ENCODE measurements at places on chromosomes 5 and 9.

DNA sequence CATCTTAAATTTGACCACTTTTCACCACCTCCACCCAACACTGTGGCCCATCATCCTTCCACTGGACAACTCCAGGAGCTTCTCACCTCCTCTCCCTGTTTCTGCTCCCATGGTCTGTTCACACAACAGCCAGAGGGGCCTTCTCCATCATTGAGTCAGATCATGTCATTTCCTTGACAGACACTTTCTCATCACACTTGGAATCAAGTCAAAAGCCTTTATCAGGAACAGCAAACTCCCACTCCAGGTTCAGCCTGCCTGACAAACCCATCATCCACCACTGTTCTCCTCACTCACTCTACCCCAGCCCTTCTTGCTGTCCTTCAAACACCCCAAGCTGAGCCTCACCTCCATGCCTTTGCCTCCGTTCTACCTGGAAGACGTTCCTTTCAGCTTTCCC lies 78.4 kb upstream of the ADRA1B start:
- DNase-seq, result no peak

DNA sequence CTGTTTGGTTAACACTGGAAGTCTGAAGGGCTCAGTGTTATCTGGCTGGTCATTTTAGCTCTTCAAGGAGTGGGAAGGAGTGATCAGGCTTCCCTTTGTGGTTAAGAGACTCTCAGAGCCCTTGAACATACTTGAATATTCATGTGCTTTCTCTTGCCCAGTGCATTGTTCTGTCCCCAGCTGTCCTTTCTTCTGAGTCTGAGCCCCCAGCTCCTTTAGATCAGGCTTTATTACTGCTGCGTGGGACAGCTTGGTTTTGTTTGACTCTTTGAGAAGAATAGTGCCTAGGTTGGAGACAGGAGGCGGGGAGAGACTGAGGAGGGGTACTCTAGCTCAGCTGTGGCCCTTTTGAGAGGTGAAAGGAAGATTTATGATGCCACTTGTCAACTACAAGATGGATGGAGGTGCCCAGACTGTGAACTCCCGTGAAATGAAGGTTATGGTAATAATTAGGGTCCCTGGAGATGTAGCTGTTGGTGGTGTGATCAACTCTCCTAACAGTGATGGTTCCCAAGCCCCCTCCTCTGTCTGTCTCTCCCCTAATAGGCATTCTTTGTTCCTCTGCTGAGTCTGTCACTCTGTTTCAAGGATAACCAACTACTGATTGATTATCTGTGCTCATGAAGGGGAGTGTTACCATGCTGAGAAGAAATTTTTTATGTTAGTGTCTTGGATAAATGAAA lies 83.1 kb upstream of the GLRA1 start:
- no peak for DNase-seq

- no peak for DNase-seq
Observed at GRCh38 chr5:55634866-55635265, 77.3 kb downstream of the SLC38A9 start.

DNA sequence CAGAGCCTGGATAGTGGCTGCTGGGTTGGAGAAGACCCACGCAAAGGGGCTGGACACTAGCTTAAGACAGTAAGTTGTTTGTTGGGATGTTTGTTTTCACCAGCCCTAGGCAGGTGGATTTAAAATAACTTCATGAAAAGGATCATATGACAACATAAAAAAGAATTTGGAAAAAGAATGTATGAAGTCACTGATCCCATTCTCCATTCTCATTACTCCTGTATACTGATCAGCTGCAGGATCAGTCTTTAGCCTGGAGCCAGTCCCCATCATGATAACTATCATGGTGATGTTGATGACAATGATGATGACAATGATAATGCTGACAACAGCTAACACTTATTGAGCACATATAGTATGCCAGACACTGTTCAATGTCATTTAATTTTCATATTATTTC lies 92.1 kb upstream of the IFNE start:
- DNase-seq, result no peak

- DNase-seq, result no peak
Observed at GRCh38 chr5:62340392-62340791, 34.4 kb downstream of the KIF2A start.

- no peak for DNase-seq
Observed at GRCh38 chr5:151611127-151611775, 20.1 kb upstream of the FAT2 start.

DNA sequence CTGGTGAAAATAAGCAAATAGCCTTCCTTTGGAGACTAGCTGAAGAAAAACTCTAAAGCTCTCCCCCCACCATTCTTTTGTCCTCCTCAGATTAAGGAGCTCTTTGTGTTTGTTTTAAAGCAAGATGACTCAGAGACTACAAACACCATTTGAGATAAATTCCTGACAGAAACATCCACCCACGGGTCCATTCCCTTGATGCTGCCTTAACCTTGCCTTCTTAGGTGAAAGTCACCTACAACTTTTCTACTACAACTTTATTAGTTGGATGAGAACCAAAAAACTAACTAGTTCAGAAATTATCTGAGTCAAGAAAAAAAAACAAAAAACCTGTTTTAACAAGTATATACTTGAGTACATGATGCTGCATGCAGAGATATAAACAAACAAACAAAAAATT lies 831.1 kb downstream of the NR2F1-AS1 start:
- DNase-seq, result no peak

DNA sequence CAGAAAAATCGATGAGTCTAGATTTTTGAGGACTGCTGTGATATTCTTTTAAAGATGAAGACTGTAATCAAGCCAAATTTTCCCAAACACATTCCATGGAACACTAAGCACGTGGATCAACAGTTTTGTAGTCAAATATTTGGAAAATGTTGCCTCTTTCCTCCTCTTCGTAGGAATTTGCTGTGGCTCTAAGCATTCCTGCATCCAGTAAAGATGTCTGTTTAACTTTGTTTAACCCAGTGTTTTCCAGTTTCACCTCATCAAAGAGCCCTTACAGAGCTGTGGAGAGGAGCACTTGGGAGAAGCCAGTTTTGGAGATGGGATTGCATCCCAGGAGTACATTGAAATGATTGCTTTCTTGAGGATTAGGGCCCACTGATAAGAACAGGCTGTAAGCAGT lies 58.9 kb downstream of the INSYN2B start:
- no peak for DNase-seq

GRCh38 chr5:157100140-157100679 lies 8.6 kb downstream of the HAVCR2 start:
- no peak for DNase-seq

- no peak for DNase-seq
Observed at GRCh38 chr9:33942471-33943083, 106.1 kb downstream of the UBAP2 start.

GRCh38 chr9:7976856-7977255 lies 177.3 kb upstream of the DMAC1 start:
- DNase-seq, result no peak

DNA sequence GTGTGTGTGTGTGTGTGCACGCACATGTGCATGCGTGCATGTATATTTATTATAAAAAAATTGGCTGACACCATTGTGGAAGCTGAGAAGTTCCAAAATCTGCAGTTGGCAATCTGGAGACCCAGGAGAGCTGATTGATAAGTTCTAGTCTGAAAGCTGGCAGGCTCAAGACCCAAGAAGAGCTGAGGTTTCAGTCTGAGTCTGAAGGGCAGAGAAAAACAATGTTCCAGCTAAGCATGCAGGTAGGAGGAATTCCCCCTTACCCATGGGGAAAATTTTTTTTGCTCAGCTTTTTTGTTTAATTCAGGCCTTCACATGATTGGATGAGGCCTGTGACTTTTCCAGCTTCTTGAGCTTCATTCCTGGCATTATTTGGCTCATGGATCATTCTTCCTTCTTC lies 31.2 kb upstream of the ACTBL2 start:
- no peak for DNase-seq

DNA sequence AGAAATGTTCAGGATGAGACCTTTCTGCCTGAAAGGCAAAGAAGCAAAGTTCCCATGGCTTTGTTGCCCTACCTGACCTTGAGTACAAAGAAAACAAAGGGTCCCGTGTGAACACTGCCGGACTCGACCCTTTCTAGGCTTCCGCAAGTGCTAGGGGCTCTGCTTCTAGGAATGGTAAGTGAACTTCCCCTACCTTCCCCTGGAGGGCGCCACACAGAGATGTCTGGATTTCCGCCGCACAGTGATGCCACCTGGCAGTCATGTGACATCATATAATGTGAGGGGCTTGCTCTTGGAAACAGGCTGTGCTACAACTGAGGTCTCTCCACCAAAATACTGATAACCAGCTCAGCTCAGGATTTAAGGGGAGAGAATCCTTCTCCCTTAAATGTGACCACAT lies 56.6 kb downstream of the HSD17B3 start:
- DNase-seq, result no peak

DNA sequence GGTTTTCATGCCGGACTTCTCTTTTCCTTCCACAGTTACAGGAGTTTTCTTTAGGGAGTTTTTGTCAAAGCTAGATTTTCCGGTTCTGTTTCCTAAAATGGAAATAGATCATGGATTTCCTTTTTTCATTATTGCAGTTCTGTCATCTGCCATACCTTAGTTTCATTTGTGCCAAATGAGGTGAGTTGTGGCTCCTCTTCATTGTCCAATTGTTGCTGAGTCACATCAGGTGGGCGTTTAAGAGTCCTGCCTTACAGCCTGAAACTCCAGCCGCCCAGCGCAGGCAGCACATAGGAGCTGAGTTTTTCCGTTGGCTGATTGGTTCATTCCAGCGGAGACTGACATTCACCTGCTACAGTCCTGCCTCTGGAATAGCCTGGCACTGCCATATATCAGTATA lies 14.1 kb downstream of the SLC25A25 start:
- no peak for DNase-seq

DNA sequence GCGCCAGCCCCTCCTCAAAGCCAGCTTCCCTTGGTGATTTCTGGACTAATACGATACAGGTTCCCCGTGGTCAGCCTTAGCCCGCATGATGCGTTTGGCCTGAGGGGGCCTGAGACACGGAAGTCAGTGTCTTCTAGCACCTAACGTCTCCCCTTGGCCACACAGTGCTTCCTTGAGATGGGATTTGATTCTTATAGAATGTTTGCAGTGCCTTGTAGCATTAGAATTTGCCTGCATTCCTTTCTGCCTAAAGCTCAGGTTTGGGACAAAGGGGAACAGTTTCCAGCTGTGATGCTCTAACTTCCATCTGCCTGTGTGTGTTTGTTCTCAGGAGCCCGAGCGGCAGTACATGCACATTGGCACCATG lies 34.4 kb downstream of the CFAP90 start:
- no peak for DNase-seq

DNA sequence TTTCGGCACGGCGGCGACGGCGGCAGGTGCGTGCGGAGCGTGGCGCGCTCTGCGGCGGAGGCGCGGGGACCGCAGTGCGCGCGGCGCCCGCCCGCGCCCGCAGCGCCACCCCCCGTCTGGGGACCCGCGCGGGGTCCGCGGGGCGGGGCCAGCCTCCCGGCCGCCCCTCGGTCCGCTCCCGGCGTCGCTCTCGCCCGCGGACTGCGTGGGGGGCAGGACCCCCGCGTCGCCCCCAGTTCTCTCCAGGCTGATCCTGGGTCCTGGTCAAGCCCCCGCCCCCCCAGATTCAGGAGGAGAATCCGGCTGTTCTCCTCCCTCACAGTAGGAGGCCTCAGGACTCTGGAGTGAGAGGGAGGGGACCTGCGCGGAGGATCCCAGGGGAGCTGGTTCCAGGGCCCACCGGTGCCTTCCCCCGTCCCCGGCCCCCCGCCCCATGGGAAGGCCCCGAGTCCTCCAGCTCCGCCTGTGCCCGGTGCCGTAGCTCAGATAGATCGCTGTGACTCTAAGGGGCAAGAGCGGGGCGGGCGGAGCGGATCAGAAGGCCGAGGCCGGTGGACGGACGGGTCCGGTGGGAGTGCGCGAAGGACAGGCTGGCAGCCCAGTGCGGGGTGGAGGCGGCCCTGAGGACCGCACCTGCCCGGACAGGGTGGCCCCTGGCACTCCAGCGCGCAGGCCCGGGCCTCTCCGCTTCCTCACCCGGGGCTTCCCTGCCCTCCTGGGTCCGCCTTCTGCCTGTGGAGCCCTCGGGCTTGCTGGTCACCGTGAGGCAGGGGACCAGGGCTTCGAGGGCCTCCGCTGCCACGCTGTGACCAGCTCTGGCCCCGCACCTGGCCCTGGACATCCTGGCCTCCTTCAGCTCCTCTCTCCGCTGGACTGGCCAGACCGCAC lies at the start of gene RNF208:
Gene RNF208 (minus strand): TSS at position 51 of the 888 bp plus-strand sequence. CDS start 1,028 bp downstream, outside the sequence.
- DNase-seq, result peak; percentile 60

DNA sequence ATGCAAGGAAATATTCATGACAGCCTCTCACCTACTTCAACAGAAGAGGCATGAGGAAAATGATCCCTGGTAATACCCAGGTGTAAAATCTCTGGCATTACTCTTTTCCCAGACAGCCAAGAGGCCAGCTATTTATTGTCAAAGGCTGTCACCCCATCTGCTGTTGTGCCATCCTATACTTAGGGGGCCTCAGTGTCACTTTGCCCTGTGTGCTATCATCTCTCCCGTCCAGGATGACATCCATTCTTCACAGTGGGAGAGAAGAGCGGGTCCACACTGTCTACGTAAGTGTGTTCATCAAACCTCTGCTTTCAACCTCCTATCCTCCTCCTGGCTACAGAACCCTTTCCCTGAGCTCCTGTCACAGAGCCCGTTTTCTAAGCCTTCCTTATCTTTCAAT lies 82.6 kb downstream of the MYO10 start:
- DNase-seq, result no peak

DNA sequence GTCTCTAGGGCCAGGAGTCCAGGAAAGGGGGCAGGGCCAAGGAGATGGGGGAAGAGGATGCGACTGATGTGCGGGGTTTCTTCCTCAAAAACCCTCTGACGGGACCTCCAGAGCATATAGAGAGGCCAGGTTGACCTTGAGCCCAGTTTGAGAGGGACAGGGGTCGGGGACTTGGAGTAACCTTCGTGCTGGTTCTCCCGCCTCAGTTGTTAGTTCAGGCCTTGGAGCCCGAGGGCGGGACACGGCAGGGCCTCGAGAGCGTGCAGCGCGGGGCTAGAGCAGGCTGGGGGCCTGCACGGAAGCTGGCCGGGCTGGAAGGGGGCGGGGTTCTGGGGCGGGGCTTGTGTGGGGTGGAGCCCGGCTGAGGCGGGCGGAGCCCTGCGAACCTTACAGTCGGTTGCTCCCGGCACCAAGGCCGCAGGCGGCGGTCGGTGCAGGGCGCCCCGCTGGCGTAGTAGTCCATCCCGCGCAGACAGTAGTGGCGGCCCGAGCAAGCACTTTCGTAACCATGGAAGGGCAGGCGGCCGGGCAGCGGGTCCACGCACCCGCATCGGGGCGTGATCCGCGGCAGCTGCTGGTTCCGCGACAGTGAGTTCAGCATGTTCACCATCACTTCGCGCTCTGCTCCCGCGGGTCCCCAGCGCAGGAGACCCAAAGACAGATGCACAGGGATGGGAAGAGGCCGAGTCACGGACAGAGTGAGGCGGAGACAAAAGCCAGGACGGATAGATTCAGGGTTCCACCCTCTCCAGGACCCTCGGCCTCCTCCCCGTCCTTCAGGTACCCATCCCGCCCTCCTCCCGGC lies 4.0 kb upstream of the MYORG start:
- DNase-seq, result peak; percentile 89

- no peak for DNase-seq
Observed at GRCh38 chr9:19597176-19597575, 188.4 kb downstream of the ACER2 start.
